ENCODE measurements at places on chromosomes 7 and 10.

DNA sequence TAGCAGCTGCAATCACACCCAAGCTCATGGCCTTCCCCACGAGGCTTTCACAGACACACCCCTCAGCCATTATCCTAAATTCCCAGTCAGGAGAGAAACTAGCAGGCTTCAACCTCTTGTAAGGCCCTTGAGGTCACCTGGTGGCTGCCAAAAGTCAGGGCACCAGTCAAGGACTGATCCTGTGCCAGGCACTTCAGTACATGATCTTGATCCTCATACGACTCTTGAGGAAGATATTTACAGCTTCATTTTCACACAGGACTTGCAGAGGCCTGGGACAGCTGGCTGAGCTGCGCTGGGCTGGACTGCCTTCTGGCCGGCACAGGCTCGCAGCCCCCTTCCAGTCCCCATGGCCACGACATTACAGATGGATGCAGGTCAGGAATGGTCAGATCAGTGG is 8.8 kb downstream of the PDAP1 start:
- no peak for DNase-seq

DNA sequence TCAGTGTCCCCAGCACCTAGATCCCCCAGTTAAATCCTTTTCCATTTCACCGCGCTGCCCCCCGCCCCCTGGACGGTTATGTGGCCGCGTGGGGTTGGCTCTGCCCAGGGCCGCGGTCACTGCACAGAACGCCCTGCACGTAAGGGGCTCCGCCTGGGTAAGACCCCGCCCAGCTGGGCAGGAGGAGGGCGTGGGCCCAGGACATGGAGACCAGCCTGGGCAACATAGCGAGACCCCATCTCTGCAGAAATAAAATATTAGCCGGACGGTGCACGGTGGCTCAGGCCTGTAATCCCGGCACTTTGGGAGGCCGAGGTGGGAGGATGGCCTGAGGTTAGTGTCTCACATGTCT is 650 bp upstream of the ZFAND2A start:
- DNase-seq = peak; percentile 14

- DNase-seq = no peak
Measured at GRCh38 chr10:107425931-107426553, 261.5 kb upstream of the SORCS1 start.

- no peak for DNase-seq
Measured at GRCh38 chr10:77317221-77317620, 320.4 kb downstream of the KCNMA1 start.

- DNase-seq = no peak
Measured at GRCh38 chr7:142066536-142066935, 45.0 kb upstream of the MGAM2 start.

DNA sequence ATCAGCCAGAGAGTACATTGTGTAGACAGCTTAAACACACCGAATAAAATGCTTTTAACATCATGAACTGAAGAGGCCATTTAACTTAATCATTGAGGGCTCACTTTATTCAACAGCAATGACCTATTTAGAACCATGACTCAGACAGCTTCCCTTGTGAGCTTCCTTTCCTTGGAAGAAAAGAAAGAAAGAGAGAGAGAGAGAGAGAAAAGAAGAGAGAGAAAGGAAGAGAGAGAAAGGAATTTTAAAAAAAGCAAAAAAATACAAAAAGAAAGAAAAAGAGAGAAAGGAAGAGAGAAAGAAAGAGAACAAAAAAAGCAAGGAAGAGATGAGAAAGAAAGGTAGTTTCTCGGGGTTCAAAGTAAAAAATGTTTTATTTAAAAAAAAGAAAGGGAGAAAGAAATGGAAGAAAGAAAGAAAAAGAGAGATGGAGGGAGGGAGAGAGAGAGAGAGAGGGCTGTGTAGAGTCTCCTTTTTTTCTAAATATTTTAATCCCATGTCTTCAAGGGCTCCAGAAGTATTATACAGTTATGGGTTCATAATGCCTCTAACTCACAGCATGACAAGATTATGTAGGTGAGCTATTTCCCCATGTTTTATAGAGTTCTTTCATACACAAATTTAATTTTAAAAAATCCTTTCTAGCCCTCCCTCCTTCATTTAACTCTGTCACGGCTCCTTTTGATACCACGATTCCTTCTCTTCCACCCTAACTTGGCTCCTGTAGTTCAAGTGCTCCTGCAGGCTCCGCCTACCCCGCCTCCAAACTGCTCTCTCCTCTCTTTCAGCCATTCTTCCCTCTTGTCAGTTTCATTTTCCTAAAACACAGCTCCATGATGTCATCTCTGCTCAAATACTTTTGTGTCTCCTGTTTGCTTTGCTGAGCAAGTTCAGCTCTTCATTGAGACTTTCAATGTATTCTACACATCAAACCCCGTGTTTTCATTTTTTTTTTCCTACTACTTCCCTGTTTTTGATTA is 85.5 kb downstream of the PRTFDC1 start:
- no peak for DNase-seq

DNA sequence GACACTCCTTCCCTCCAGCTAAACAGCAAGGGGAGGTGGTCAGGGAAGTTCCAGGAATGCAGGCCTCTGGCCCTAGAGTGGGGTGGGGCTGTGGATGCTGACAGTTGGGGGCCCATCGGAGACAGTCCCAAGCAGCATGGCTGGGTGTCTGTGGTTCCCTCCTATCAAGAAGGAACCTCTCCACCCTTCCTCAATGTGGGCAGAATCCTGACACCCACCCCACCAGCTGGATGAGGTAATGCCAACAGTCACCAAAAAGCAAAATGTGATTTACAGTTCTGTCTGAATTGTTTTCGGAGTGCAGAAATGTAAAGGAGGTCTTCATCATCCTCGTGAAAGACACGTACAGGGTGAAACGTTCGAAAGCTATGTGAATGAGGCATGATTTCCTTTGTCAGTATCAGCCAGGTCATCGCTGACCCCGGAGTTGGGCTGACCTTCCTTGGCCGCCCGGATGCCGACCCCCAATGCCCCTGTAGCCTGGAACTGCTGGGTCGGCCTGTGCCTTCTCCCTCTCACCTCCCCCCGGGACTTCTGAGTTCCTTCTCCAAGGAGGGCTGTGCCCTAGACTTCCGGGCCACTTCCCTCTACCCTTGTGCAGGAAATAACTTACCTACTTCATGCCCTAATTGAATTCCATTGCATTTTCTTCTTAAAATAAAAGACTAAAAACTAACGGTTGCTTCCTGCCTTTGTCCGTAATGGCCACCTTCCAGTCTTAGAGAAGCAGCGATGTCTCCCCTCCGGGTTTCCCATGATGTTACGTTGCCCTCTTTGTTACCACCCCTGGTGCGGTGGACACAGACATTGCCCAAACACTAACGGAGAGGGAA is 24.5 kb downstream of the FOXK1 start:
- no peak for DNase-seq

DNA sequence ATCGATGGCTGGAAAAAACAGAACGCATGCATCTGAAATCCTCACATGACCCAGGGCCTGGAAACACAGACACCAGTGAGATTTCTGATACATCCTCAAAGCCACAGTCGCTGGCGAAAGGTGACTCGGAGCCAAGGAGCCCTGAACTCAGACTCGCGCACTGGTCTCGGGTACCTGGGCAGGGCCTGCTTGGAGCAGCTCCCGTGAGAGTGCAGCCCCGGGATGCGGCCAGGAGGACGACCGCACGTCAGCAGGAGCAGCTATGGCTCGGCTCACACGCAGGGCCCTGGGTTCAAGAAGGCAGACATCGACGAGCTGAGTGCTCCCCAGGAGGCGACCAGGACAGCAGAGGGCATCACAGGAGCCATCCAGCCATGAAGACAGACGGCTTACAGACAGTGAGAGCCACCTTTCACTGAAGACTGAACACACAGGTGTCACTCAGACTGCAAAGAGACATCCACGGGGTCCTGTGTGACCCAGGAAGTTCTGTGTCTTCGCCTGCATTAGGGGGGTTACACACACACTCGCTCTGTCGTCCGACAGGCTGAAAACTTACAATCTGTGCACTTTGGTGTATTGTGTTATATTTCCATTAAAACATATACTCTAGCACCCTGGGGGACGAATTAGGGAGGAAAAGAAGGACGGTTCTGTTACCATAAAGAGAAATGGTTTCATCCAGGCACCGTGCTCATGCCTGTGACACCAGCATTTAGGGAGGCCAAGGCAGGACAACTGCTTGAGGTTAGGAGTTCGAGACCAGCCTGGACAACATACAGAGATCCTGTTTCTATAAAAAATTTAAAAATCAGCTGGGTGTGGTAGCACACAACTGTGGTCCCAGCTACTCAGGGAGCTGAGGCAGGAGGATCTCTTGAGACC is 227.7 kb downstream of the MAD1L1 start:
- DNase-seq = no peak

DNA sequence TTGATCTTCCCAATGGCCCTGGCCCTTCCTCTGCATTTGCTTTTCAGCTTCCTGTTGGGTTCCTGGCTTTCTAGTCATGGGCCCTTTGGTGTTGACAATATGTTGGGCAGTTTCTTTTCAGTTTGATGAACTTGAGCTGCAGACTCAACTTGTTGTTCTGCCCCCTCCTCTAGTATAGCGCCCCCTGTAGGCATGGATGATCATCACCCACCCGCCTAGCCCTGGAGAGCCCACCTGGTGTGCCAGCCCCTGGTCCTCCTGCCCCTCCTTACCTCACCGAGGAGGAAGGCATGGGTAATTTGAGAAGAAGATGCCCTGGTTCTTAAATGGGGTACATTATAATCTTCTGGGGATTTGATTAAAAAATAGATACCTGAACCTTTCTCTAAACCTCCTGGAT is 271.2 kb downstream of the SNX10 start:
- no peak for DNase-seq

- no peak for DNase-seq
Measured at GRCh38 chr7:55554038-55554437, 18.3 kb downstream of the VOPP1 start.

DNA sequence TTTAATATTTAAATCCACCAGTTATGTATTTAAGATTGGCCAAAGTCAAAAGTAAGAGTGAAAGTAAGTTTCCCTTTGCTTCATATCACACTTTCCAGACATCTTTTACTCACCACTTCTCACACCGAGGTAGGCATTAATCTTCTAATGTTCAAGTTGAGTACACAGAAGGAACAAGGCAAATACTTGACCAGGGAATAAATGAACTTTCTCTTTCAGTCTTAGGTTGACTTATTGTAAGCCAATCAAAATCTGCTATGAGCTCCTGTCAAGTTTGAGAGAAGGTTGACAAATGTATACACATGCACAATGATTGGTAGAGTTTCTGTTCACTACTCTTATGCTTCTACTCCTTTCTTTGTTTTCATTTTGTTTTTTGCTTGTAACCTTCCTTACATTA is 842.5 kb downstream of the REEP3 start:
- no peak for DNase-seq

- DNase-seq = no peak
Measured at GRCh38 chr10:71769279-71769823, 4.0 kb downstream of the VSIR start.

GRCh38 chr7:1798191-1798590 is 128.1 kb downstream of the ELFN1 start:
- no peak for DNase-seq

DNA sequence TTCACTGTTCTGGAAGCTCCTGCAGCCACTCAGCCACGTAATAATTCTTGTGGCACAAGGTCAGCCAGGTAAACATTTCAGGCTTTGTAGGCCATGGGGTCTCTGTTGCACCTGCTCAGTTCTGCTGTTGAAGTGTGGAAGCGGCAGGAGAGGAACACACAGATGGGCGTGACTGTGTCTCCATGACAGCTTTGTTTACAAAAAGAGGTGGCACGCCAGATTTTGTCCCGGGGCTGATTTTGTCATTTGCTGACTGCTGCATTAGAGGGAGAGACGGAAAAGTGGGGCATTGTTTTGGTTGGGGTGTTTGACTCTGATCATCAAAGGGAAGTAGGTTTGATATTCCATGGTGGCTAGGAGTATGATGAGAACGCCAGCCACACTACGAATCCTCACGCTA is 103.1 kb downstream of the PRKAG2 start:
- no peak for DNase-seq

- DNase-seq = no peak
Measured at GRCh38 chr7:92056286-92056685, 78.0 kb downstream of the CYP51A1 start.

DNA sequence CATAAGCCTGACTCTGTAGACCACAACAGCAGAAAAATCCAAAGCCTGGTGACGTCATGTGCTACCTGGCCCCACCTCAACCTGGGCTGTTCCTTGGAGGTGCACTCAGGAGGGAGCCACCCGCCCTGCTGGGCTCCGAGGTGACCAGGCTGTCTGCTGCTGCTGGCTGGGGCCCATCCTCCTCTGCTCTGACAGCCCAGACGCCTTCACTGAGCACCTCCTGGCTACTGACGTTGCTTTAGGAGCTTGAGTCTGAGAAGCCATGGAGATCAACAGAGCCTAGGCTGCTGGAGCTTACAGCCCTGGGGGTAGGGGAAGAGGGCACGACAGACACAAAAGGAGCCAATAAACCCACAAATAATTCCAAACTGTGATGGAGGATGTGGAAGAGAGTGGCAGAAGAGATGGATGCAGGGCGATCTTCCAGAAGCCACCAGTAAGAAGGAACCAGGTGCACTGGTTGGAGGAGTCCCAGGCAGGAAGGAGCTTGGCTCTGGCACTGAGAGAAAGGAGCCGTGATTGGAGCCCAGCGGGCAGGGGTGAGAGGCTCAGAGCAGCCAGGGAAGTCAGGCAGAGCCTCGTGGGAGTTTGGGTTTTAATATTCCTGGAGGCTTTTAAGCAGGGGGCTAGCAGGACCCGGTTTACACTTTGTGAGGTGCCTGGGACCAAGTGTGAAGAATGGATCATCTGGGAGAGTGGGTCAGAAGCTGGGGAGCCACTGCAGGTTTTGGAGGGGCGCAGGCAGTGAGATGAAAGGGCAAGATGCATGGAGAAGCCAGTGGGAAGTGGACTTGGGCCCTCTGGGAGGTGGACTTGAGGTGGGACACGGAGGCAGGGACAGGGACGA is 1.7 kb upstream of the PTPRE start:
- DNase-seq = no peak

DNA sequence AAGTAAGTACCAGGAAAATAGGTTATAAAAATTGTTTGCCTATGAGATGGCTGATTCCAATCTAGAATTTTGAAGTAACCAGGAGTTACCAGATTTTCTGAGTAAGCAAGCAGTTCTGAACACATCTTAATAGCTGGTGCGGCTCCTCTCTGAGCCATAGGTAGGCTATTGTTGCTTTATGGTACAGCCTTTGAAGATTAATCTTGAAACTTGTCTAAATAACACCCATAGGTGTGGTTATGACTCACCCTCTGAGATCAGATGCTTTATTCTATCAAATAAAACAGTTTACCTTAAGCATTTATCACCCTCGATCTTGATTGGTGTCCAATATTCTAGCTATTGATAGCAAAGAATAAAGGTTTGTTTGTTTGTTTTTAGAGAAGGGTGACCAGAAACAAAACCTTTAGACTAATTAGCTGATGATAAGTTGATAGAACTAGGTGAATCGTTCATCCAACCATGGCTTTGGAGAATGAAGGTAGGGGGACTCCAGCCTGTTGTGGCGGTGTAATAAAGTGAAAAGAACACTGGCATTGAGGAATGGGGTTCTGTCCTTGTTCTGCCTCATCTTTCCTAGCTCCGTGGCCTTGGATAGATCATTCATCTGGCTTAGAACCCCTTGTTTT is 72.2 kb downstream of the VTI1A start:
- no peak for DNase-seq

- DNase-seq = no peak
Measured at GRCh38 chr7:17304926-17305325, 6.5 kb downstream of the AHR start.

Measured in stimulated activated CD4-positive, alpha-beta T cell treated with anti-CD3 and anti-CD28 coated beads, Interleukin-12 subunit alpha, Interleukin-12 subunit beta, amount 100 ng/mL, for 4 hours (primary cell).